ENCODE measurements at places on chromosomes 2 and 18. TPM values are rescaled to one million over a fixed set of nuclear protein-coding genes. Genes with fewer than 3 reads are reported as not detected.

Gene CD8A
- 3.4 TPM for total RNA-seq

Gene DLX2
- 1.6 TPM for total RNA-seq

- no peak for DNase-seq
- H3K27me3 ChIP-seq = no peaks in the 10 kb centered on the region
- peaks cover 60% of the 10 kb centered on the region for H3K36me3 ChIP-seq
- H3K4me3 ChIP-seq = no peak overlapping the region
- H3K4me1 ChIP-seq = peaks cover 2% of the 10 kb centered on the region
- no peak overlapping the region for H3K27ac ChIP-seq
Measured at GRCh38 chr2:54660752-54661151, 62.7 kb upstream of the EML6 start.

Gene CCDC68
- total RNA-seq = 10.1 TPM

Gene CD226
- total RNA-seq = 0.68 TPM

DNA sequence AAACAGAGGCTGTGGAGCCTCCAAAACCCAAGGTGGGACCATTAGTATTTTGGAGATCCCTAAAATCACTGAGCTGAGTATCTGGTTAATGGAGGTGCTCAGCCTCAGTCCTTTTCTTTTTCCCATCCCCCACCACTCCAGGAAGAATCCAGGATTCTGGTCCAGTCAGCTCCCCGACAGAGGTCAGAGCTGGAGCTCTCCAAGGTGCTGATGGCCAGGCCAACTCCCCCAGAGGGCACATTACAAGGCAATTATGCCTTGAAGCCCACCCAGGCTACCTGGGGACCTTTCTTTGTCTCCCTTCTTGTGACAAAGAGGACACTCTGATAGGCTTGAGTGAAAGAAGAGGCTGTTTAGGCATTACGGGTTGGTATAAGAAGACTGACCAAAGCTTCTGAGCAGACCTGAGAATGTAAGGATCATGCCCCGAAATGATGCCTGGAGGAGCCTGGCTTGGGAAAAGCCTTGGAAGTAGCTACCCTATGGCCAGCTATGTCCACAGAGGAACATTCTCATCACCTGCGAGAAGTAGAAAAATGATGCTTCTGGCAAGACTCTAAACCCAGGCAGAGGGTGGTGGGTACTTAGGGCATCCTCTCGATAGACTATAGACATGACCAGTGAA is 102.5 kb upstream of the LDAH start:
- no peak overlapping the region for H3K4me3 ChIP-seq
- no peak overlapping the region for H3K27ac ChIP-seq
- H3K36me3 ChIP-seq = no peaks in the 10 kb centered on the region
- no peaks in the 10 kb centered on the region for H3K4me1 ChIP-seq

Gene DYTN
- not detected for total RNA-seq

- H3K27me3 ChIP-seq = no peaks in the 10 kb centered on the region
- no peak overlapping the region for H3K4me3 ChIP-seq
- no peaks in the 10 kb centered on the region for H3K36me3 ChIP-seq
Measured at GRCh38 chr2:37454851-37455762, 110.7 kb downstream of the QPCT start.

DNA sequence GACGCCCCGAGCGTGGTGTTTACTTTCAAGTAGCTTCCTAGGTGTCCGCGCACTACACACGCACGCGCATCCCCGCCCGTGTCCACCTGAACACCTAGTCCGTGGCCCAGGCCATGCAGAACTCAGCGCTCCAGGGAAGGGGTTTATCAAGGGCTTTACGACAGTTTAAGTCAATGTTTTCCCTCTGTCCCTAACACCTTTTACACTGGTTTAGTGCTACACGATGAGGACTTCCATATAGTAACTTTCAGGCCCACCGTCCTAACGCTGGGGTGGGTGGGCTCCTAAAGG is 1.4 kb upstream of the BCL2 start:
- peak overlapping the region; percentile 92 for H3K4me3 ChIP-seq
- no peaks in the 10 kb centered on the region for H3K27me3 ChIP-seq
- peaks cover 8% of the 10 kb centered on the region for H3K4me1 ChIP-seq
- H3K27ac ChIP-seq = peak overlapping the region; percentile 79

DNA sequence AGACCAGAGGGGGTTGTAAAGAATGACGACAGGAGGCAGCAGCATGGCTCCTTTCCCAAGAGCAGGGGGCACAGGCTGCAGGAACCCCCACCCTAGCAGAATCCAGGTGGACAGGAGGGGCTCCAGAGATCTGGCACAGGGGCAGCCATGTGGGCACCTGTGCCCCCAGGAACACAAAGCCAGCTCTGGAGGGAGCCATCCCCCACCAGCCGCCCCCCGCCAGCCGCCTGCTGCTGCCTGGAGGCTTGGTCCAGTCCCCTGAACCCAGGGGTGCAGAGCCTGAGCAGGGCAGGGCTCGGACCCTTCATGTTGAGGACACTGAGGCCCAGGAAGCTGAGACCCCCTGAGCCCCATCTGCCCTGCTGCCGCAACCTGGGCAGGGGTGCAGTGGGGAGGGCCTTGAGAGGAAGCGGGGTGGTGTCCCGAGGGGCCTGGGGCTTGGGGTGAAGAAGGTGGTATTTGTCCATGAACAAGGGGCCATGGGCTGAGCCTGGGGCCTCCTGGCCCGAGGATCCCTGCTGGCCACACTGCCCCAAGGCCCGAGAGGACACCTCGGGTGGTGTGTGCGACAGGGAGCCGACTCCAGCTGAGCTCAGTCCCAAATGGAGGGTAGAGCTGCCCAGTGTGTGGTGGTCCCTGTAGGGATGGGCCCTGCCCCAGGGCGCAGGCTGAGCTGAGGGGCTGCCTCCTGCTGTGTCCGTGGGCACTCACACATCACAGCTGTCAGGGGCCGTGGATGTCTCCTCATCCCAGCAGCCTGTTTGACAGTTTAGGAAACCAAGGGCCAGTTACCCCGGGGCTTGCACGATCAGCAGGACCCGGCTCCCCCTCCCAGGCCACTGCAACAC is 39.8 kb upstream of the SNED1 start:
- H3K4me3 ChIP-seq = no peak overlapping the region
- H3K27ac ChIP-seq = no peak overlapping the region
- H3K4me1 ChIP-seq = peaks cover 2% of the 10 kb centered on the region
- no peaks in the 10 kb centered on the region for H3K36me3 ChIP-seq

GRCh38 chr18:34315591-34316352 is 91.1 kb upstream of the NOL4 start:
- H3K4me3 ChIP-seq = no peak overlapping the region
- H3K4me1 ChIP-seq = no peaks in the 10 kb centered on the region
- no peak for DNase-seq
- no peaks in the 10 kb centered on the region for H3K36me3 ChIP-seq

DNA sequence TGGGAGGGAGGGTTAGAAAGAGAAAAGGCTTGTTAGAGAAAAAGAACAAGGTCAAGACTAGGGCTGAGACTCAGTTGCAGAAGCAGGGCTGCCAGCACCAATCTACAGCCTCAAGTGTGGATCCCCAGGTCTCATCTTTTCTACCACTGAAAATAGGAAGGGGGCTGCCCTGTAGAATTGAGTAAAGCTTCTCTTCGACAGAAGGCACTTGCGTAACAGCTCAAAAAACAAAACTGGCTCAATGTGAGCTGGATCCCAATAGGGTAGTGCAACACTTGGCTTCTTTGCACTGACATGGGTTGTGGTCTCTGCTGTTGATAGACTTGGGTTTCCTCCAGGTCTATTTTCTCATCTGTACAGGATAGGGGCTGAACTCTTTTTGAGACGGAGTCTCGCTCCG is 1.8 kb upstream of the MPV17 start:
- no peaks in the 10 kb centered on the region for H3K27me3 ChIP-seq
- DNase-seq = no peak
- no peak overlapping the region for H3K4me3 ChIP-seq
- peaks cover 29% of the 10 kb centered on the region for H3K36me3 ChIP-seq

- H3K27me3 ChIP-seq = no peaks in the 10 kb centered on the region
- DNase-seq = no peak
- H3K36me3 ChIP-seq = no peaks in the 10 kb centered on the region
- no peaks in the 10 kb centered on the region for H3K4me1 ChIP-seq
Measured at GRCh38 chr18:78595453-78595852, 384.2 kb upstream of the SALL3 start.

GRCh38 chr2:127985735-127986134 is 42.1 kb downstream of the SAP130 start:
- no peak overlapping the region for H3K4me3 ChIP-seq
- H3K27me3 ChIP-seq = no peaks in the 10 kb centered on the region
- peaks cover 55% of the 10 kb centered on the region for H3K36me3 ChIP-seq
- no peak overlapping the region for H3K27ac ChIP-seq
- no peak for DNase-seq

Gene REG1B
- not detected for total RNA-seq

DNA sequence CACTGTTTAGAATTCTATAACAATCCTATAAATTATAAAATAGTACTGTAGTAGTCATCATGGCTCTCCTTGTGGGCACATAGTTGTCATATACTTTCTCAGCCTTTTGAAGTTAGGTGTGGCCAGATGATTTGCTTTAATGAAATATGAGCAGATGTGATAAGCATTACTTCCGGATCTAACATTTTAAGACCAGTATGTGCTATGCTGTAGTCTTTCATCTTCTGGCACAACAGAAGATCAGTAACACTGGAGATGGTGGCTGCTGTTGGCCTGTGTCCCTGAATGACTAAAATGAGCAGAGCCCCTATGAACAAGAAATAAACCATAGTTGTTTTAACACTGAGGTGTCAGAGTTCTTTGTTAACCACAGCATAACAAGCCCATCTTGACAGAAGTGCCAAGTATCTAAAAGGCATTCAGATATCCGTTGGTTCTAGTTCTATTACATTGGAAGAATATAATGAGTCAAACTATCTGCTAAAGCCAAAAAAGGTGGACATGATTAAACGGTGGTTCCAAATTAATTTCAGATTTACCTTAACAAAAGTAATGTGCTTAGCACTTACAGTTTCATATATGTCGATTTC is 6.3 kb downstream of the MEX3C start:
- no peak overlapping the region for H3K27ac ChIP-seq
- H3K4me1 ChIP-seq = peaks cover 33% of the 10 kb centered on the region
- H3K4me3 ChIP-seq = no peak overlapping the region
- no peak for DNase-seq

DNA sequence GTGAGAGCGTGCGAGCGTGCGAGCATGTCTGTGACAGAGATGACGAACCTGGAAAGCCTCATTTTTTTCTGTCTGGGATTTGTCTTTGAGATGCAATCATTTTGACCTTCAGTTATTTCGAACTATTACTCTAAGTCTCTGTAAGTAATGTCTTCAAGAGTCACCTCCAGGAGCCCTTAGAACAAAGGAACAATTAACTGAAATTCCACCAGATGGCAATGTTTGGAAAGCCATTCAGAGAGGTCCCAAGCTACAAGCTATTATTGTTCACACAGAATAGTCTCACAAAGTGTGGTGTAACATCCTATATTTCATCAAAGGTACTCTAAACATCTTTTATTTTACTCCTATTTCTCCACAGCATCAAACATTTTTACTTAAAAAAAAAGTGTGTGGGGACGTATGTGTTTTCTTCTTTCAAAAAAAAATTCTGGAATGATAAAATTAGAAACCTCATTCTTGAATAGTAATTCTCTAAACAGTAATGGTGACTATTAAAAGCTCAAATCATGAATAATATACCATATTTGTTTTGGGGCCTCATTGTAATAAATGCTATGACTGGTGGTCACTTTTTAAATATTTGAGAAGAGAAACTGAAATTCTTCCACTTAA is 35.1 kb upstream of the MAPRE2 start:
- DNase-seq = no peak
- no peaks in the 10 kb centered on the region for H3K36me3 ChIP-seq
- no peaks in the 10 kb centered on the region for H3K27me3 ChIP-seq
- no peak overlapping the region for H3K4me3 ChIP-seq
- no peaks in the 10 kb centered on the region for H3K4me1 ChIP-seq
- no peak overlapping the region for H3K27ac ChIP-seq

GRCh38 chr2:190446750-190447516 is 38.8 kb downstream of the MFSD6 start:
- no peak overlapping the region for H3K4me3 ChIP-seq
- DNase-seq = no peak
- no peaks in the 10 kb centered on the region for H3K36me3 ChIP-seq
- H3K27ac ChIP-seq = no peak overlapping the region

GRCh38 chr18:76685860-76686259 is 136.5 kb upstream of the ZNF236 start:
- H3K27ac ChIP-seq = no peak overlapping the region
- no peak overlapping the region for H3K4me3 ChIP-seq
- no peaks in the 10 kb centered on the region for H3K4me1 ChIP-seq
- H3K36me3 ChIP-seq = no peaks in the 10 kb centered on the region
- no peak for DNase-seq
- no peaks in the 10 kb centered on the region for H3K27me3 ChIP-seq

DNA sequence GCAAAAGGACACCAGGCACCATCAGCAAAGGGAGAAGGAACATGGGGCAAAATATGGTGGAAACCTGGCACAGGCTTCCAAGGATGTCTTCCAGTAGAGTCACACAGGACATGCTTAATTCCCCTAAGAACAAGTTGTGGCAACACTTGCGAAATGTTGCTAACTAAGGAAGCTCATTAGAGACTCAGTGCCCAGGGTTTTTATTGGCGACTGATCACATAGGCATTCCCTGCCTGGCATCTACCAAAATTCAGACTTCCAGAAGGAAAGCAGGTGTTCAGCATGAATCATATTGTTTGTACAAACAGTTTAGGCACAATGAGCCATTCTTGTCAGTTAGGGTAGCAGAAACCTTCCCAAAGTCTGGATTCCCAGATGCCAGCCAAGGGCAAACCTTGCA is 25.7 kb downstream of the SLC4A1AP start:
- no peak for DNase-seq
- H3K27me3 ChIP-seq = no peaks in the 10 kb centered on the region
- peaks cover 16% of the 10 kb centered on the region for H3K36me3 ChIP-seq
- no peak overlapping the region for H3K4me3 ChIP-seq

- no peaks in the 10 kb centered on the region for H3K4me1 ChIP-seq
- H3K36me3 ChIP-seq = no peaks in the 10 kb centered on the region
- DNase-seq = no peak
Measured at GRCh38 chr2:67845621-67846369, 217.0 kb downstream of the C1D start.

Gene NT5DC4
- not detected for total RNA-seq

- H3K4me1 ChIP-seq = no peaks in the 10 kb centered on the region
- no peak overlapping the region for H3K27ac ChIP-seq
- no peak overlapping the region for H3K4me3 ChIP-seq
- no peaks in the 10 kb centered on the region for H3K36me3 ChIP-seq
- H3K27me3 ChIP-seq = no peaks in the 10 kb centered on the region
- DNase-seq = no peak
Measured at GRCh38 chr2:103781313-103781712, 1019.5 kb downstream of the TMEM182 start.

Gene AGXT
- not detected for total RNA-seq

- no peak overlapping the region for H3K4me3 ChIP-seq
- no peak overlapping the region for H3K27ac ChIP-seq
- H3K4me1 ChIP-seq = no peaks in the 10 kb centered on the region
- H3K27me3 ChIP-seq = no peaks in the 10 kb centered on the region
Measured at GRCh38 chr2:198440833-198441232, 636.4 kb downstream of the PLCL1 start.

DNA sequence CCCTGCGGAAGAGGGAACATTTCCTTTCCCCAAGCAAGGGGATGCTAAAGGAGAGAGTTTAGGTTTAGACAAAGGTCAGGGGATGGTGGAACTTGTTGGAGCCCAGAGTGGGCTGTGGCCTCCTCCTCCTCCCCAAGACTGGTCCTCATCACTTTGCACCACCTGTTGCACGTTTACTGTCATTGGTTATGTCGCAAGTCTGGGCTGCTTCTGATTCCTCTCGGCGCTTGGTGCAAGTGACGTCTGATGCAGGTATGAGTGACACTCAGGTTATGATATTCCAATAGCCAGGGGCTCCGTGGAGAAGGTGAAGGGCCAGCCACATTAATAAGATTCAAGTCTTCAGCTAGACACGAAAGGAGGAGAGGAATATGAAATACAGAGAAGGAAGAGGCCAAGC is 59.8 kb downstream of the TSN start:
- no peaks in the 10 kb centered on the region for H3K27me3 ChIP-seq
- H3K36me3 ChIP-seq = no peaks in the 10 kb centered on the region
- H3K4me3 ChIP-seq = no peak overlapping the region
- H3K27ac ChIP-seq = no peak overlapping the region

Gene UGT1A4
- not detected for total RNA-seq

Data from thoracic aorta (tissue), 2 donors.